ENCODE measurements at places on chromosomes 2 and 18.

DNA sequence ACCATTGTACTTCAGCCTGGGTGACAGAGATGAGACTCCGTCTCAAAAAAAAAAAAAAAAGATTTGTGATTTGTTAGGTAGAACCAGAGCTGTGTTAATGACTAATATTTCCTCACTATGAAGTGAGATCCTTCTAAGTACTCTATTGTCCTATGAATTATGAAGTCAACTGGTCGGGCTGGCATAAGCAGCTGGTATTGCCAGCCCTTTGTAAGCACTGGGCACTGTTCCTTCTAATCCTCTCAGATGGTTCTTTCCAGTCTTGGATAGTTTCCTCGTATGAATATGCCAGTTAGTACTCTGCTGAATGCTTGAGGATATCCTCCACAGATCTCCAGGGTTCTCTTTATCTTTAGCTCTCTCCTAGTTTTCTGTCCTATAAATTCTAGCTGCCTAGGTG is 223.1 kb upstream of the SP5 start:
- no peak for DNase-seq

DNA sequence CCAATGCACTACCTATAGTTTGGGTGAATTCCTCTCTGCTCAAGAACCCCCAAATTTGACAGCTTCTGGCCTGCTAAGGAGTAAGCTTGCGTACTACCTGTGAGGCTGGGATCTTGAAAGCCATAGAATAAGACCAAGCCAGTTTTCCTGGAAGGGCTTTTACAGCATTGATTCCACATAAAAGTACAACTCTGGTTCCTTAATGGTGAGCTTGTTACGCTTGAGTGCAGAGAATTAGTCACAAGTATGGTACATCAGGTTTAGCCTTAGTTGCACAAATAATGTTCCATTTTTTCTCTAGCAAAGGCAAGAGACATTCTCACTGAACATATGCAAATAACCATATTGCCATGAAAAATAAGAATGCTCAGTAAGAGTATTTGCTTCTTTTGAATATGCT is 39.1 kb upstream of the STK39 start:
- DNase-seq: no peak

- DNase-seq: no peak
These were observed 345.7 kb downstream of the MTX2 start for GRCh38 chr2:176614930-176615329.

DNA sequence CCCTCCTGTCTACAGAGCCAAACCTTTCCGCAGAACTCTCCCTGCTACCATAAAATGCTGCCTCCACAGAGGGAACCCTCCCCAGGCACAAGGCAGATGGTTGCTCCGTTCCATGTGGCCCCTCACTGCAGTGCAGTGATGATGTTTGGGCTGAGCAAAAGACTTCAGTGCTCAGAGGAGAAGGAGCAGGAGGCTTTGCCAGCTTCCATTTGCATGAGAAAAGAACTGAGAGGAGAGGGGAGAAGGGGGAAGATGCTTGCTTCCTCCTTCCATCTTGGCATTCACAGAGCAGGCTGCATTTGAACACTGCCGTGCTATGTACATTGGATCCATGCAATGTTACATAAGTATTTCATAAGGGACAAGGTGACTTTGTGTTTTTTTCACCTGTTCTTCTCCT is 46.6 kb upstream of the TMEM200C start:
- DNase-seq: no peak

- no peak for DNase-seq
These were observed 855.0 kb upstream of the CELF4 start for GRCh38 chr18:38420611-38421010.

GRCh38 chr18:54909538-54909937 is 49.7 kb downstream of the CCDC68 start:
- no peak for DNase-seq

DNA sequence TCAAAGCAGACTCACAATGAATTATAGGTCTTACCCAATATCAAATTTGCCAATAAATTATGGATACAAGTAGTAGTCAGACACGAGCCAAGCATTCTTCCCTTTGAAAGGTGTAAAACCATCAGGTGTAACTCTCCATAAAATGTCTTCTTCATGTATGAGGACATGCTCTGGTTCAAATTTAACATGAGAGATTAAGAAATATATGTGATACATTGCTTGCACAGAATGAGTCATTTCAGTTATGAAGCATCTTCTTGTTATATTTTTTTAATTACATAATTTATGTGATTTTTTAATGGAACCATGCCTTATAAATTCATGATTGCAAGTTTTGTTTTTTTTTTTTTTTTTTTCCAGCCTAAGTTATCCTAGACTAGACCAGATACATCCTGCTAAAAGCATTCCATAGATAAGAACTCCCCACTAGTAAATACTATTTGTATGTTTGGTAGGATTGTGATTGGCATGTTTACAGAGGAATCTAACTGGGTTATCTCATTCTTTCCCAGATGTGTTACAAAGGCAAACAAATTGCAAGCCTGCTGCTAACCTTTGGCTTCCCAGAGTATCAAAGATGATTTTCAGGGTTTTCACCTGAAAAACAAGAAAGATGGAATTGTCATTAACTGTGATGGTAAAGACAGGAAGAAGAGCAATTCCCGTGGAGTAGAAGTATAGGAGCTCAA is 621.9 kb downstream of the XIRP2 start:
- no peak for DNase-seq

GRCh38 chr2:97928591-97928990 is 67.2 kb downstream of the TMEM131 start:
- DNase-seq: no peak

DNA sequence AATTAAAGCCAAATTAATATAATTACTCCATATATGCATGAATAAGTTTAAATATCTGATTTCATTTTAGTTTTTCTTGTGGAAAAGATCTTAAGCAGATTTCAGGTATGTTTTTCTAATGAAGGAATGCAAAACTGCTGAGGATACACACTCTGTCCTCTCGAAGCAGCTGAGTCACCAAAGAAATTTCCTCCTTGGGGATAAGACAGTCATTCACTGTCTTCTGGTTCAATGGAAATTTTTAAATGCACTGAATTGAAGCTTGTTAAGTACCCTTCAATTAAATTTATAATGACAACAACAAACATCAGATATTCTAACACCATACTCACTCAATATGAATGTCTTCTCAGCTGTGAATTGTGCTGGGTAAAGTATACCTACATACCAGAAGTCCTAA is 101.5 kb upstream of the DNER start:
- DNase-seq: no peak

DNA sequence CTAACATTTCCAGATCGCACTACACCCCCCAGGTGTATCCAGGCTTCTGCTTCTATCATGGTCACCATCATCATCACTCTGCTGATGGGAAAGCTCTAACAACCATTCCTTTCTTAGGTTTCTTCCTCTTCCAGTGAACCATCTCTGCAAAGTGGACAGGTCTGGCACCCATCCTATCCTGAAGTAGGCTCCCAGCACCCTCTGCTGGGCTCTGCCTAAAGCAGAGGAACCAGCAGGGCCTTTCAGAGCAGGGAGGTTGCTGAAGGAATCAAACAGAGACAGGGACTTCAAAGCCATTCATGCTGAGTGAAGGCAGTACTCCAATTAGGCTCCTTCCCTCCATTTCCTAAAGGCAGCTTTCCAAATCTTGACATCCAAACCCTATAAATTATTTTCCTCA is 27.2 kb upstream of the SATB2 start:
- DNase-seq: peak; percentile 33

DNA sequence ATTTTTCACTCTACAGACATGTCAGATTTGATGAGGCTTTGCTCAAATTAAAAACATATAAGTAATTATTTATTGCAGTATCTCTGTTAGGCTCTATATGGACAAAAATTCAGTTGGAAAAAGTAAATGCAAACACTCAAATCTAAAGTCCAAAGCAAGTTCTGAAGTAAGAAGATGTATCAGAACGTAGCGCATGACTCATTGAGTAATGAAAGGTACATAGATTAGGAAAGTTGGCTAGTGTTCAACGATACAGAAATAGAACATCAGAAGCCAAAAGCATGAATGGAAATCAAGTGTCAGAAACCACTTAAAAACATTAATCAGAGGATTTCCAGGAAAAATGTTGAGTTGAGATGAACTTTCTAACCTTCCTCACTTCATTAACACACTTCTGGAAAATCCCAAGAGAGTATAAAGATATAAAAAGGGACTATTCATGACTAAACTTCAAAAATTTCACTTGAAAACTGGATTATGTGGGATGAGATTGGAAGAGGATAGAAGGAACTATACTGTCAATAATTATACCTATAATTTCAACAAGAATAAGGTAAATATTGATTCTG is 494.1 kb downstream of the LRRTM4 start:
- DNase-seq: no peak

DNA sequence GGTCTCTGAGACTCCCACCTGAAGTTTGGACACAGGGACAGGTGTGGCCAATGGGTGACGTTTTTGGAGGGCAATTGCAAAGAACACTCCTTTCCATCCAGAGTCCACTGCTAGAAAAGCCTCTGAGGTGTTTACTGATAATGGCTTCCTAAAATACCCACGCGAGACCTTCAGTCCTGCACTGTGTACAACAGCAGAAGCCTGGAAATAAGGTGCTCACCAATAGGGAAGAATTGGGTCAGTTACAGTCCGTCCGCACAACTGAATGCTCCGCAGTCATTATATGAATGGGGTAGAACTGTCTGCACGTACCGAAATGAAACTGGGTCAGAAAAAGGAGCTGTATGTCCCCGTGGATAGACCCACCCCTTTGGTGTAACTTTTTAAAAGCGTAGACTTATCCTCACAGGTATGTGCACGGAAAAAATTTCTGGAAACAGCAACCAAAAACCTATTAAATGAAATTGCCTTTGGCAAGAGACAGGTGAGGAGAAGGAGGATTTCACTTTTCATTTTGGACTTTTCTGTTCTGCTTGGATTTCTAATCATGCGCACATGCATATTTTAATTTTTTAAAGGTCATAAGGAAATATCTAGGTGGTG is 29.4 kb downstream of the SDC1 start:
- no peak for DNase-seq

DNA sequence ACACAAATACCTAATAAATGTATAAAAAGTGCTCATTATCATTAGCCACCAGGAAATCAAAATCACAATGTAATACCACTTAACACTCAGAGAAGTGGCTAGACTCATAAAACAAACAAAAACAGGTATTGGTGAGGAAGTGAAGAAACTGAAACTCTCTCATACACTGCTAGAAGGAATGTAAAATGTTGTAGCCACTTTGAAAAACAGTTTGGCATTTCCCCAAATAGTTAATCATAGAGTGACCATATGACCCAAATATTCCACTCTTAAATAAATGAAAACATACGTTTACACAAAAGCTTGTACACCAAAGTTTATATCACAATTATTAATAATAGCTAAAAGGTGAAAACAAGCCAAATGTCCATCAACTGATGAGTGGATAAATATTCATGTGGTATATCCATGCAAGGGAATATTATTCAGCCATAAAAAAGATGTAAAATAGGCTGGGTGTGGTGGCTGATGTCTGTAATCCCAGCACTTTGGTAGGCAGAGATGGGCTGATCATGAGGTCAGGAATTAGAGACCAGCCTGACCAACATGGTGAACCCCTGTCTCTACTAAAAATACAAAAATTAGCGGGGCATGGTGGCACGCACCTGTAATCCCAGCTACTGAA is 86.2 kb upstream of the COL5A2 start:
- DNase-seq: no peak

- no peak for DNase-seq
These were observed 57.2 kb upstream of the UGP2 start for GRCh38 chr2:63784461-63784860.

GRCh38 chr2:173669271-173669853 is 295.8 kb downstream of the SP3 start:
- DNase-seq: no peak

- DNase-seq: no peak
These were observed 100.2 kb downstream of the TWIST2 start for GRCh38 chr2:238947920-238948710.

DNA sequence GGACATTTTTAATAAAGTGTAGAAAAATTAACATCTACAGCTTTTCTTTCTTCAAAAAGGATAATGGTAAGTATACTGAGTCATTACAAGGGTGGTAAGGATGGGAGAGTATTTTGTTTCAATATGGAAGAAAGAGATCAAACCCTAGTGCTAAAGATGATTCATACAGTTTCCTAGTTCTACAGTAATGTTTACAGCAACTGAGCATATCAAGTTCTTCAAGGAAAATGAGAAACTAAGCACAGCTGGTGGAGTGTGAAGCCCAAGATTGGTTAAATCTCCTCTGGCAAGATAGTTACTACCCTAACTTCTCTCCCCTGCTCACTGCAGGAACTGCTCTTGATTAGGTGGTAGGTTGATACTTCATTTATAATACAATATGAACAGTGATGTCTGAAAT is 467.5 kb downstream of the XIRP2 start:
- no peak for DNase-seq

DNA sequence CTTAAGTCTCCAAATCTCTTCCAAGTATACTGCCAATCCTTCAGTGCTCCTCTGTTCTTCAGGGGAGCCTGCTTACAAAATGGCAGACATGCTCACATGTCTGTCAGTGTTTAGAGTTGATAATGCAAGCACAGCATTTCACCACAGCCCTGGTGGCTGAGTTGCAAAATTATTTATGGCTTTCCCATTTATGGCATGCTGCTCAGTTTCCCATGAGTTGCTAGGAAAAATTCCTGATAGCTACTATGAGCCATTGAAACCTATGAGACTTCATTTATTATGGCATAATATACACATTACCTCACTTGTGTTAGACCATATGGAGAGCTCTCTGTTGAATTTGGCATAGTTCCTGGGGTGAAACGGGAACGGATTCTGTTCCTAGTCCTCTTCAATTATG is 448.7 kb upstream of the TCF4 start:
- no peak for DNase-seq

GRCh38 chr2:3505771-3506170 is 13.6 kb downstream of the ADI1 start:
- no peak for DNase-seq

DNA sequence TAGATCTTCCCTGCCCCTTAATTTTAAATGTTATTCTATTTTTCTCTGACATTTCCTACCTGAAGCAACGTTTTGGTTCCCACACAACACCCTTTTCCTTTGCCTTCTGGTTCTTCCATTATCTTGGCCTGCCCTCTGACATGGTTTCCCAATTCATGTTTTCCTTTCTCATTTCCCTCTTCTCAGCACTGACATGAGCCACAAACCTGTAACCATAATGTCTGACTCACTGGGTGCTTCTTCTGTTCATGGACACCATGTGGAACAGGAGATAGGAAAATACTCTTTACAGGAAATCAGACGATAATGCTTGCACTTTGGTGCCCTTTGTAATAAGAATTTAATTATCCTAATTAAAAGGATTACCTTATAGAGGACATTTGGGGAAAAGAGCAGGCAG is 142.0 kb downstream of the ZEB2 start:
- no peak for DNase-seq

GRCh38 chr2:207330912-207331311 is 165.2 kb upstream of the KLF7 start:
- DNase-seq: no peak

Measured in HEK293T (cell line).